ENCODE measurements at places on chromosomes 3 and 15.
A peak's percentile ranks its signal among the peaks of the same experiment; 100 is the strongest.

DNA sequence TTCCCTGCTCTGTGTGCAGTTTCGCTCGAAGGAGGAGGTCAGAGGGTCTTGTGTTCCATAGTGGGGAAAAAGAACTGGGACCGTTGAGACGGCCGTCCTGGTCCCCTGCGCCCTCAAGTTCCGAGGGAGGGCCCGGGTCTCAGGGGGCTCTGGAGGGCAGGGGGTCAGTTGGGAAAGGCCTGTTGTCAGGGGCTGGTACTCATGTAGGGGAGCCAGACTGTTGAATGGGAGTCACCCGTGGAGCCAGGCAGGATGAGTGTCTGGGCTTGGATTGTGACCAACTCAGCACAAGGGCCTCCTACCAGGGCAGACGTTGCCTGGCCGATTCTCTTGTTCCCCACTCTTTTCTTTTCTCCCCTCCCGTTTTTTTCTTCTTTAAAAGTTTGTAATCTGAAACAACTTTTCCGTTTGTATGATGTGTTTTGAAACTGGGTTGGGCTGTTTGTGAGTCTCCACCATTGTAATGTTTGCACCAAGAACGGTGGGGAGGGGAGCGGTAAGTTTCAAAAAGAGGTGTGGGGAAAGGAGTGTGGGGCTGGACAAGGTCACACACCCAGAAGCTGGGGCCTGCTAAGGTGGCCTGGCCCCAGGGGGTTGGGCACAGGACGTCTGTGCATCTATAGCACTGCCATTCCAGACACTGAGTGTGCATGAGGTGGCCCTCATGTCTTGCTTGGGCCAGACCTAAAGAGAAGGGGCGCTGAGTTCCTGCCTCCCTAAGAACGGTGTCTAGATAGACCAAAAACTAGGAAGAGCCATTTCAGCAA lies 1.1 kb downstream of the CMTM7 start:
- no peak for DNase-seq

- DNase-seq = no peak
Measured at GRCh38 chr15:100341239-100341749, 481 bp downstream of the ADAMTS17 start.

DNA sequence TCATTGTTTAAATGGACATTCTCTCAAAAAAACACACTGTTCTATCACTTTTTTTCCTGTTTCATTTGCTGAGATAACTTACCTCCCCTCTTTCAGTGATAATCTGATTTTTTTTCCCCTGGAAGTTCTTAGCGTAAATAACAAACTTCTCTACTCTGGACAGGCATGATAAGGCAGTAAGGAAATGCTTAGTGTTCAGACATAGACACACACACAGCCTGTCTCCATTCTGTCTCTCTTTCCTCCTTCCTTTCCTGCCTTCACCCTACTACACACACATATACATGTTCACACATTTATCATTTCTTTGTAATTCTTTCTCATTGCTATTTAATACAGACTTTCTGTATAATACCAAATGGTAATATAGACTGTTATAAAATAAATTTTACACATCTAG lies 470.8 kb upstream of the ROBO1 start:
- no peak for DNase-seq

DNA sequence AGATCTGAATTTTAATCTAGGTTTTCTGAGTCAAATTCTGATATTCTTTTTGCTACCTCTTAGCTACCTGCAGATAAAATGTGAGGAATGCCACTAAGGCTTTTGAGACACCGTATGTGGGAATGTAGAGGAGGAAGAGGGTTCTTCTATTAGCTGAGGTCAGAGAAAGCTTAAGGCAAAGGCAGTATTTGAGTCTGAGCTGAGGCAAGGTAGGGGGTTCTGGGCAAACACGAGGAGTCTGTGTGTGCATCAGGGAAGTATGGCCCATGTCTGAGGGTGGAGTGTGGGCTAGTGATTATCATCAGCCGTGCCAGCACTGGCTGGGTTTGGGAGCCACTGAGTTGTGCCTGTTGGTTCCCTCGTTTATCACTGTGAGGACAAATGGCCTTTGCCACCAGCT lies 181.1 kb downstream of the SOX2 start:
- no peak for DNase-seq

GRCh38 chr3:105767776-105768175 lies 101.0 kb downstream of the CBLB start:
- DNase-seq = no peak

GRCh38 chr3:82082796-82083195 lies 321.4 kb upstream of the GBE1 start:
- DNase-seq = no peak

GRCh38 chr15:36883713-36884517 lies 216.4 kb downstream of the MEIS2 start:
- peak; percentile 20 for DNase-seq

DNA sequence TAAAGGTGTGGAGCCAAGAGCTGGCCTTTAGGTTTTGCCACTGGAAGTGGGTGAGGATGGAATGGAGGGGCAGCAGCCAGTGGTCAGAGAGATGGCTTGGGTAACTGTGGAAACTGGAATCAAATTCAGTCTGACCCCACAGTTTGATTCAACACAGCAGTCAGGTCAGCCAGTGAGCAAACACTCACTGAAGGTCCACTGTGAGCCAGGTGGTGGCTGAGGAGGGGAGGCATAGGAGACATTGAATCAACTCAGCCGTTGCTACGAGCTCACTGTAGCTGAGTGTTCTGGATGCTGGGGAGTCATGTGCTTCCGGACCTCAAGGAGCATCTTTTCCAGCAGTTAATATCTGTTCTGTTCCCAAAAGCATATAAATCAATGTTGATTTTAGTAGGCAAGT lies 37.5 kb downstream of the LPP start:
- DNase-seq = no peak

DNA sequence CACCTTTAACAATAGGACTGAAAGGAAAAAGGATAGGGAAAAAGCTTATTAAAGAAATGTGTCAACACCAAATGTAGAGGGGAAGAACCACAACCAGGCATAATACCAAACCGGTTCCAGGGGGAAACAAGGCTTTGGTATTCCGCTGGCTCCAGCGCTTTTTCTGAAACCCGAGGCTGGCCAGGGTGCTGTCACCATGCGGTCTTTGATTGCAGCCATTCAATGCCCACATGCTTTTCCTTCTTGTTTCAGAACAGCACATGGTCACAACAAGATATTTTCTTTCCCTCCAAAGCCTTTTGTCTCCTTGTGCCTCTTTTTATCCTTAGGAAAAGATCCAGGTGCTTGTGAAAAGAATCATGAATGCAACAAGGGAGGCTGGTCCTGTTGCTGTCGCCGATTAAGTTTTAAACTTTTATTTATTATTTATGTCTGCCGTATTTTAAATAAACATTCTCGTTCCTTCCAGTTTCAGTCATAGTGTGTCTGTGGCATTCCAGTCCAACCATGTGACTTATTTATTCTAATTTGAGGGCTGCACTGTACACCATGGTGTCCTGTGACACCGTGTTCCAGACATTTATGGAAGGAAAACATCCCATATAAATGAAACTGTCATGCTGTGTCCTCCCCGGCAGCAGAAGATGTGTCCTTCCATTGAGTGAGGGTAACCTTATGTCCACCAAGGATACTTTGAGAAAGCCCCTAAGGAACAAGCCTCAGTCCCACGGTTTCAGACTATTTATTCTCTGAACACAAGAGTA lies 41.1 kb downstream of the CCK start:
- DNase-seq = no peak

GRCh38 chr15:27485265-27485664 lies 514.3 kb downstream of the GABRG3 start:
- DNase-seq = no peak

DNA sequence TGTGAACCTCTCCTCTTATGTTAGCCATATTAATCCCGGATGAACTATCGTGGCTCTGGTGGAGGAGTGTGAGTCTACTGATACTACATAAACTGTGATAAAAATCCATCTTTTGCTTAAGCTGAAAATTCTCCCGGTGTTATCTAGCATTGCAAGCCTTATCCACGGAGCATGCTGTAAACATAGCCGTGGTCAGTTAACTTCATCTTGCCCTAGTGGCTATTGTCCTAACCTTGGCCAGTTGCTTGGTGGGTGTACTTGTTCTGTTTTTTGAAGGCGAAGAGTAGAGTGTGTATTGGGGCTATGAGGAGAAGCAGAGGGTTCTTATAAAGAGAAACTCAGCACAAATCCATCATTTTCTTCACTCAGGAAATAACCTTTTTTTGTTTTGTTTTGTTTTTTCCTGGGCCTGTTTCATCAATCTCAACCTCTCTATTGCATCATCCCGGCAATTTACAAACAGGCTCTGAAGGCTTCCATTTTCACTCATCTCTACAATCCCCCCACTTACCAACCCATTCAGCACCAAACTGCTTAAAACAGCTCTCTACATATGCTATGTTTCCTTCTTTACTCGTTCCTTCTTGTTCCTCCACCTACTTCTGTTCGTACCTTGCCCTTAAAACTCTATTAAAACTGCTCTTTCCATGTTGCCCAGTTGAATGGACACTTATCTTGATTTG lies 135.5 kb upstream of the PTX3 start:
- DNase-seq = no peak

GRCh38 chr3:151213881-151214280 lies 10.9 kb upstream of the GPR171 start:
- no peak for DNase-seq

DNA sequence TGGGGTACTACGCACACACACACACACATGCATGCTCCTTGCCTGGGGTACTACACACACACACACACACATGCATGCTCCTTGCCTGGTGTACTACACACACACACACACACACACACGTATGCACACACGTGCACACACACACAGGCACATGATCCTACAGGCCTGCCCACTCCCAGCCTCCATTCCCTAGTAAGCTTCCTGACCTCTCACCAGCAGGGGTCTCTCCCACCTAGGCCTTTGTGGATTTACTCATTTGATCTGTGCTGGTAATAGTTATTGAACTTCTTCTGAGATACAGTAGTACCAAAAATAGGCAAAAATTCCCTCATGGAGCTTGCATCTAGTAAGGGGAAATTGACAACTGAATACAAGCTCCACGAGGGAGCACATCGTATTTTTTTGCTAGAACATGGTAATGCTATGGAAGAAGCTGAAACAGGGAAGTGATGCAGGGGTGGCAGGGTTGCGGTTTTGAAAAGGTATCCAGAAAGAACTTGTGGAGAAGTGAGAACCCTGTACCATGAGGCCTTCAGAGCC lies 19.1 kb downstream of the TTC21A start:
- peak; percentile 20 for DNase-seq

DNA sequence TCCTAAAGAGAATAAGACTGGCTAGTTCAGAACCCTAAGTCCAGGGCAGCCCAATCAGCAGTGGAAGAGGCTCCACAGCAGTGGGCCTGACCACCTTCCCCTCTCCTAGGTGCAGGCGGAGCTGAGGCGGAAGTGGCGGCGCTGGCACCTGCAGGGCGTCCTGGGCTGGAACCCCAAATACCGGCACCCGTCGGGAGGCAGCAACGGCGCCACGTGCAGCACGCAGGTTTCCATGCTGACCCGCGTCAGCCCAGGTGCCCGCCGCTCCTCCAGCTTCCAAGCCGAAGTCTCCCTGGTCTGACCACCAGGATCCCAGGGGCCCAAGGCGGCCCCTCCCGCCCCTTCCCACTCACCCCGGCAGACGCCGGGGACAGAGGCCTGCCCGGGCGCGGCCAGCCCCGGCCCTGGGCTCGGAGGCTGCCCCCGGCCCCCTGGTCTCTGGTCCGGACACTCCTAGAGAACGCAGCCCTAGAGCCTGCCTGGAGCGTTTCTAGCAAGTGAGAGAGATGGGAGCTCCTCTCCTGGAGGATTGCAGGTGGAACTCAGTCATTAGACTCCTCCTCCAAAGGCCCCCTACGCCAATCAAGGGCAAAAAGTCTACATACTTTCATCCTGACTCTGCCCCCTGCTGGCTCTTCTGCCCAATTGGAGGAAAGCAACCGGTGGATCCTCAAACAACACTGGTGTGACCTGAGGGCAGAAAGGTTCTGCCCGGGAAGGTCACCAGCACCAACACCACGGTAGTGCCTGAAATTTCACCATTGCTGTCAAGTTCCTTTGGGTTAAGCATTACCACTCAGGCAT lies 33.7 kb downstream of the VIPR1 start:
- DNase-seq = peak; percentile 63

DNA sequence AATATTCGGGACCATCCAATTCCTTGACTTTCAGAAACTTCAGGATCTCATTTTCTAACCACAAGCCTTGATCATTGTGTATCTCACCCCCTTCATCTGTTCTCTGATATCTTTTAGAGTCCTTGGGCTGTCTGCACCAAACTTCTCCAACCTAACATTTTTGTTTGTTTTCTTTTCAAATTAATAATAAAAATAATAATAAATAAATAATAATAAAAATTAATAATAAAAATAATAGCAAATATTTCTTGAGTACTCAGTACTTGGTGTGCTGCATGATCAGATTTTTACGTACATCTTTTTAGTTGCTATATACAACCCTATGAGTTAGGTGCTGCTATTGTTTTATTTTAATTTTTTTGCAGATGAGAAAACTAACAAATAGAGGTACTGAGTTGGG lies 70.2 kb upstream of the TPRG1 start:
- no peak for DNase-seq

GRCh38 chr15:61743345-61743909 lies 316.8 kb downstream of the VPS13C start:
- DNase-seq = no peak

GRCh38 chr3:112379020-112379690 lies 46.2 kb downstream of the CD200 start:
- DNase-seq = peak; percentile 91

GRCh38 chr3:35644451-35644850 lies 5.1 kb downstream of the ARPP21 start:
- no peak for DNase-seq
